ENCODE measurements at places on chromosomes 6 and 20.

- peak; percentile 39 for DNase-seq
Observed at GRCh38 chr6:53581173-53581773, 36.4 kb upstream of the GCLC start.

DNA sequence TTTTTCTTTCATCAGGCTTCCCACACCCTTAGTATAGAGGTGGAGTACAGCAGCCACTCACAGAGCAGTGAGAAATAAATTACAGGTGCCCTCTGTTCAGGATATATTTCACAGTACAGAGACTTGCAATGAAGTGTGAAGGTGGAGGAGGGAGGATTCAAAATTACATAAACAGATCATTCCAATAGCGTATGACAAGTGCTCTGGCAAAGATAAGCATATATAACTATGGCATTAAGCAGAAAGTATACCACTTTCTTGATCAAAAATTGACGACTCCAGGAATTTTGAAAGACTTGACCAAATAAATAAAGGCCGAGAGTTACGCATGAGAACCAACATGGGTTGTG is 108.7 kb downstream of the GPX5 start:
- DNase-seq, result no peak

GRCh38 chr20:52001999-52002666 is 189.4 kb downstream of the ZFP64 start:
- no peak for DNase-seq

DNA sequence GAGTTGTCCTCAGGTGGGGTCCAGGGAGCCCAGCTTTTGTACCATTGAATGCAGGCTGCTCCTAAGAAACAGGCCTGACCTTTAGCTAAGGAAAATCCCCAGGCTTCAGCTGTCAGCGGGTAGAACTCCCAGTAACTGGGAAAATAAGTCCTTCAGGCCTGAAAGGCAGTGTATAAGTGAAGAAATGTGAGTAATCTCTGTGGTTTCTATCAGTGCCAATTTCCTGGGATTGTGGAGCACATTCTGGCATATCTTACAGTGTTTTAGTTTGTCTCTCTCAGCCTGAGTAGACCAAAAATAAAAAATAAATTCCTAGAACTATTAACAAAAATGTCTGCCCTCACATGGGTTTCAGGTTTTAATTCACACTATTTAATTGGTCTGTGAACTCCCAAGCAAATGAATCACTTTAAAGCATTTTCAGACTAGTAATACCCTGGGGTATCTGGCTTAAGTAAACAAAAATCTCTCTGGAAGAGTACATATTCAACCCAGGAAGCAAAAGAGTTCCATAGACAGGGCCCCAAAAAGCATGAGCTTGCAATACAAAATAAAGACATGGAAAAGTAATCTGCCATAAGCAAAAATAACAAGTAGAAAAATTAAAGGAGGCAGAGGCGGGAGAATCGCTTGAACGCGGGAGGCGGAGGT is 566.2 kb upstream of the NOX3 start:
- no peak for DNase-seq

DNA sequence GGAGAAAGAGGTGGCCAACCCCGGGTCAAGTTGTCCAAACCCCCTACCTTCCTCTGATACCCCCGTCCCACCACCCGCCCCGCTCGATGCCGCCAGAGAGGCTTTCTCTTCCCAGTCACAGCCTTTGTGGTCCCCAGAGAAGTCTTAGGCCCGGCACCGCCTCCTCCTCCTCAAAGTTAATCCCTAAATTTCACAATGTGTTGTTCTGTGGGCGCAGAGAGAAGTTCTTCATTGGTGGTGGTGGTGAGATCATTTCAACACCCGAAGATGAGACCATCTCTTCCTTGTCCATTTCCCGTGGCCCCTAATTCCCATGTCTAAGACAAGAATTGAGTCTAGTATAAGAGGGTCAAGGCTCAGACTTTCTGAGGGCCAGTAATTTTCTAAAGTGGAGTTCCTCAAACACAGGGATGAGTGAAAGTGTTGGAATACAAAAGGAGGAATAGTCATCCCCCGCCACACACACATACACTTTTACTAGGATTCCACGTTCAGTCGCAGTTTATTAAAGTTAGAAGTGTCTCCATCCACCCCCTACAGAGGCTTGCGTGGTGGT is 10.4 kb downstream of the TRIM31 start:
- DNase-seq, result no peak

- no peak for DNase-seq
Observed at GRCh38 chr6:70474751-70475150, 61.4 kb downstream of the FAM135A start.

GRCh38 chr20:59786801-59787537 is 146.5 kb downstream of the SYCP2 start:
- DNase-seq, result no peak

DNA sequence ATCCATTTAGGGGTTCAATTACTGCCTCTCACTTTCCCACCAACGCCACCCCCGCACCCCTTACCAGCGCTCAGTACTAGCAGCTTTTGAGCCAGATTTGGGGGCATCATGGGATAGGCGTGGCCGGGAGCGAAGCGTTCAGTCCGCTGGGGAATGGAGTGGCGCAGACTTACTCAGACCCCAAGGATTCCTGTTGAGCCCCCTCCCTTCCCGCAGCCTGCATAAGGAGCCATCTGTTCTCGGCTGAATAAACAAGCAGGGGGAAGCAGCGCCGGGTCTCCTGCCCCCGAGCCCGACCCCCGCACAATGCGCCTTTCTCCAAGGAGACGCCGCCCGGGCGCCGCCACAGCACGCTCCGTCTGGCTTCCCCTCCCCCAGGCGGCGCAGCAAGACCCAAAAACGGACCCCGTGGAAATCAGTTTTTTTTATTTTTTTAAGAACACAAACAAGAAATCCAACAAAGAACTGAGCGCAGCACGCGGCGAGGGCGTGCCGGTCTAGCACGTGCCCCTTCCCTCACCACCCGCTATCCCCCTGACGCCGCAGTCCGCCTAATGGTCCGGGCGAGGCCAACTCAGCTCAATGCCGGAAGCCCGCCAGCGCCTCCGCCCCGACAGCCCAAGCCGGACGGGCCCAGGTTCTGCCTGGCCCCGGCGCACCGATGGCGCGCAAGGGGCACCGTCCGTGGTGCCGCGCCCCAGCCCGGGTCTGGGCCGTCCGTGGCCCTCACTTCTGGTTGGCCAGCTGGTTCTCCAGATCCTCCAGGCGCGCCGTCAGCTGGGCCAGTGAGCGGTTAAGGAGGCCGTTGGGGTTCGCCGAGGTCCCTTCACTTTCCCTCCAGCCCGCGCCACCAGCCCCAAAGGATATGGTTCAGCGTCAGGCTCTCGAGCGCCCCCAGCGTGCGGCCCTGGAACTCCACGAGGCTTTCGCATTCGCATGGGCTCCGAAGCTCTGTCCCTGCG is 13.3 kb upstream of the RBPJL start:
- peak; percentile 95 for DNase-seq

DNA sequence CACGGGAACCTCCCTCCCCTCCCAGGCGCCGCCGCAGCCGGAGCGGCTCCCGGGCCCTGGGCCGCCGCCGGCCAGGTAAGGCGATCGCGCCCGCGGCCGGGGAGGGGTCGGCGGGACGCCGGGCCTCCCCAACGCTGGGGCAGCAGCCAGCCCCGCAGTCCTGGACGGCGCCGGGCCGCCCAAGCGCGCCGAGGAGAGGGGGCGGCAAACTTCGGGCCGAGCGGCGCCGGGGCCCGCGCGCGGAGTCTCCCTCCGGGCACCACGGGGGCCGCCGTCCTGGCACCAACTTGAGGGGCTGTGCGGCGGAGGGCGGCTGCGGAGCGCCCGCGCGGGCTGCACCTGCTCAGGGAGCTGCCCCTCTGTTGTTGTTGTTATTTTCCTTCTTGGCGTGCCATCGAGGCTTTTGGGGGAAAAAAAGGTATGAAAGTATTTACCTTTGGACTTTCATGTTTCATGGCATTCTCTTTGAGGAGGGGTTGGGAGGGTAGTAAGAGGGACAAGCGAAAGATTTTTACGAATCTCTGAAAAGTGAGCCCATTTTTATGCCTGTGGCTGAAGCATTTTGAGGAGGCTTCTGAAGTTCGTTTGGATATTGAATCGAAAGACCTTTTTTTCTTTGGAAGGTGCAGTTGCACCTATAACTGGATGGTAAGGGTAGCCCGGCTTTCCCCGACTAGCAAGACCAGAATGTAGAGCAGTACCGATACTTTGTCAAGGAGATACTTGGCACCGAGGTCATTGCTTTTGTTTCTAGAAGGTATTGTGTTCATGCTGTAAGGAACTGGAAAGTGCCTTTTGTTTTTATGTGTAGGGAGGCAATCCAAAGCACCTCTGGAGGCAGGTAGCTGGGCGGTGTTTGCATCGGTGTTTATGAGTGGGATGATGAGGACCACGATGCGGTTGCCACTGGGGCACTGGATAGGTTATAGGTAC is at the start of gene RNF182:
TSS of gene RNF182 (plus strand) at position 4 of the 933 bp plus-strand sequence. CDS start 52,168 bp downstream, outside the sequence.
- no peak for DNase-seq

GRCh38 chr6:3719462-3720308 is 31.8 kb downstream of the PXDC1 start:
- DNase-seq, result no peak

- DNase-seq, result no peak
Observed at GRCh38 chr6:148461986-148462577, 119.4 kb downstream of the SASH1 start.

GRCh38 chr6:2959909-2960719 is 11.3 kb downstream of the SERPINB6 start:
- no peak for DNase-seq

DNA sequence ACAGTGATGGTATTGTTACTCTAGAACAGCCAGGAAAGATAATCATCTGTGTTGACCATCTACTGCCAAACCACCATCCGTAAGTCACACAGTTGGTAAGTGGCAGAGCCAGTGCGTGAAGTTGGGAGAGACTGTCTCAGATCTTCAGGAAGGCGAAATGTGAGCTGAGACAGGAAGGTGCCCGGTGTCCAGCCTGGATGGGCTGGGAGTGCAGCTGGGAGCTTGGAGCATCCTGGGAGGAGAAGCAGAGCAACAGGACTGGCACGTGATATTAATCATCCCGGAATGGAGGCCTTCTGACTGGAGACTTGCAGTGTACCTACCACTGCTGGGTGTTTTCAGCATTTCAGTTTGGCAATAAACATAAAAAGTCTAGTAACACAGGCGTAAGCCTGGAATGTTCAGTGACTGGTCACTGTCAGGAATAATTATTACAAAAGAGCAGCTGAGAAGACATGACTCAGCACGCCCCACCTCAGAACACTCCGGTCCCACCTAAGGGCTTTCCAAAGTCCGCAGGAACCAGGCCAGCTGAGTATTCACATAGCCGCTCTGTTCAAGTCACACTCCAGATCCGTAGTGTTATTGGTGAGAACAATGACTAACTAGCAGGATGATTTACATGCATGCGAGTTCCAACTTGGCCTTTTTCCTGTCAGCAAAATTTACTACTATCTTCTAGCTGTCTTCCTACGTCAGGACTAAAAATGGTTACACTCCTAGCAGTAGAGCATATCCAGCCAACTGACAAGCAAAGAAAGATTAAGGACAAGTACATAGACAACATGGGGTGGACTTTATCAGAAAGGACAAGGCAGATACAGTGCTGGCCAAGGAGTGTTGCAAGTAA is 45.1 kb upstream of the PNRC1 start:
- DNase-seq, result no peak
